ENCODE measurements at places on chromosomes 3 and 15. TPM values are rescaled to one million over a fixed set of nuclear protein-coding genes. Genes with fewer than 3 reads are reported as not detected.

DNA sequence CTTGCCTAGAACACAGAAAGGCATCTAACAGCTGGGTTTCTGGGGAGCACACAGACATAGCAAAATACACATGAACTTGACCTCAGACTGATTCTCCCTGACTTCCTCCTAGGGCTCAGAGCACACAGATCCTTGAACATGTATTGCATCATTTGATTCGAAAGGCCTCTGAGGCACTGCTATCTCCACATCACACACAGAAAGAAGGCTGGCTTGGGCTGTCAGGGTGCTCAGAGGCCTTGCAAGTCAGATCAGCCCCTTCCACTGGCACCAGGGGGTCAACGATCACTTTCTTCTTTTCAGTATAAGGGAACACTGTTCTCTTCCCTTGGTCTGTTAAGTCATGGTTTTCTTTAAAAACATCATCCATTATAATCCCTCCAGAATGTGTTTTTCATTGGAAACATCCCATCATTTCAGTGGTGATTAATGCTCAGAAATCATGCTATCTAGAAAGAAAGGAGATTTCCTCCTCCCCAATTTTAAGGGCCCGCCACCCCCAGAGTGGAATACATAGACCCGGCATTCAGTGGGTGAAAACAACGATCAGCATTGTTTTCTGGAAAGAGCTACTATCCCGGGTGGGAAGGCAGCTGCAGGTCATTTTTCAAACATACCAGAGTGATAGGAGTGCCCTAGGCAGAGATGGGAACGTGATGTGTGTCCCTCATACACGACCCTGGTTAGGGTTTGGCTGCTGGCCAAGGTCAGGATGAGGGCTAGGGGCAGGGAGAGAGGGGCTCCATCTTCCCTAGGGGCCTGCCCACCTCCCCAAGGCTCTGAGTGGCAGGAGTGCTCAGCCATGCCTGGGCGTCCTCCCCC, 253.3 kb upstream of the LYSMD4 start:
- no peak overlapping the region for H3K4me3 ChIP-seq
- no peaks in the 10 kb centered on the region for H3K36me3 ChIP-seq
- no peaks in the 10 kb centered on the region for H3K4me1 ChIP-seq
- no peak for DNase-seq
- H3K27ac ChIP-seq, result no peak overlapping the region

GRCh38 chr3:171373711-171374110, 86.5 kb downstream of the TNIK start:
- peaks cover 4% of the 10 kb centered on the region for H3K4me1 ChIP-seq
- DNase-seq, result no peak
- H3K27ac ChIP-seq, result no peak overlapping the region
- H3K27me3 ChIP-seq, result no peaks in the 10 kb centered on the region
- H3K36me3 ChIP-seq, result peaks cover 13% of the 10 kb centered on the region
- no peak overlapping the region for H3K4me3 ChIP-seq

DNA sequence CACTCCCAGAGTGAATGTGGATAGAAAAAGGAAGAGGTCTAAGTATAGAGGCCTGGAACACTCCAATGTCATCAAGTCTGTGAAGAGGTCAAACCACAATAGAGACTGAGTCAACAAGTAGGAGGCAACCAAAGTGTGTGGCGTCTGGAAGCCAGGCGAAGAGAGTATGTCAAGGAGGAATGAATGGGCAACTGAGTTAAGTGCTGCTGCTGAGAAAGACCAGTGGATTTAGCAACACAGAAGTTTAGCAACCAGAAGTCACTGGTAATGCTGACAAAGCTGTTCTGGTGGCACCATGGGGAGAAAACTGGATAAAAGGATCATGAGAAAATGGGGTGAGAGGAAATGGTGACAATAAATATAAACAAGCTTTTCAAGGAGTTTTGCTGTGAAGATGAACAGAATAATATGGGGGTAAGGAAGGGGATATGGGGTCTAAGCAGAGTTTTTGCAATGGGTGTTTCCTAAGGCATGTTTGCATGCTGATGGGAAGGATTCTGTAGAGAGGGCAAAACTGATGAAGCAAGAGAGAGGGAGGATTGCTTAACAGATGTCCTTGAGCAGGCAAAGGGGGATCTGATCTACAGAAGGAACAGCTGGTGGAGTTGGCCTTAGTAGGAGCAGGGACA, 38.4 kb downstream of the PCOLCE2 start:
- H3K36me3 ChIP-seq, result no peaks in the 10 kb centered on the region
- H3K4me1 ChIP-seq, result no peaks in the 10 kb centered on the region
- H3K27ac ChIP-seq, result no peak overlapping the region
- no peak overlapping the region for H3K4me3 ChIP-seq
- no peak for DNase-seq
- H3K27me3 ChIP-seq, result peaks cover 4% of the 10 kb centered on the region

DNA sequence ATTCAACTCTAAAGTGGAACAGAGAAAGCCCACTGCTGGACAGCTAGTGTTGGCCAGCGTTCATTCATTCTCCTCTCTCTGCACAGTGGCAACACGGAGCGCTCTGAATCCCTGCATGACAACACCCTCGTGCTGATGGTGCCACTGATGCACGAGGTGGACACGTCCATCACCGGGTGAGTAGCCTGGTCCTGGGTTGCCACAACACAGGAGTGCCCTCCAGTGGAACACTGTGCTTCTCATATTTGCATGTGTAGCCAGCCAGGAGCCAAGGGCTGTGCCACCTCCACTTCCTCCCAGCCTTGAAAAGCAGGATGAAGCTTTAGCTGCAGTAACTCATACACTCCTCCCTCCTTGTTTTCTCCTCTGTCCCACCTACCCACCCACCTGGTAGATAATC, 120.0 kb upstream of the CTDSPL start:
- DNase-seq, result no peak
- H3K4me1 ChIP-seq, result peaks cover 2% of the 10 kb centered on the region
- no peak overlapping the region for H3K4me3 ChIP-seq
- no peaks in the 10 kb centered on the region for H3K36me3 ChIP-seq
- no peak overlapping the region for H3K27ac ChIP-seq
- peaks cover 28% of the 10 kb centered on the region for H3K27me3 ChIP-seq

DNA sequence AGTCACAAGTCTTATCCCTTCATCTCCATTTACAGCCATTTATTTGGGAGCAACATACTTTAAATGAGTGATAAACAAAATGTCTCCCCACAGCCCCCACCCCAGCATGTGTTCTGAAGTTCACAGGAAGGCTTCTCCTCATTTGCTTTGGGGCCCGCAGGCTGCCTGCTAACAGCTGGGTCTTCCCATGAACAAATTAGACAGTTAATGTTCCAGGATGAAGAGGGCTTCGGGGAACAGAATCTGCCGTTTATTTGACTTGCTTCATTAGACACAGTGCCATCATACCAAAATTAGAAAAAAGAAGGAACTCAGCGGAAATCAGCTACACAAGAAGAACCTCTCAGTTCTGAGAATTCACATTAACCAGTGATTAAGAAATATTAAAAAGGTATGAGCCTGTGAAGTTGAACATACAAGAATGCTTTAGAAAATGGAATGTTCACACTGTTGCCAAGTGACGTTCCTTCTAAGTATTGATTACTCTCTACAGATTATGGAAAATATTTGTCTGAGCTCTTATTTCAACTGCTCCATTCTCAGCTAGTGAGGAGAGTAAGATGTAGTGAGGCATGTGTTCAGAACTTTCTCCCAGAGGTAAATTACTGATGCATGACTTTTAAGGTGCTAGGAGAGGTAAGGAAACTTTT, 107.5 kb upstream of the THBS1 start:
- no peak overlapping the region for H3K27ac ChIP-seq
- DNase-seq, result no peak
- H3K27me3 ChIP-seq, result no peaks in the 10 kb centered on the region
- H3K4me3 ChIP-seq, result no peak overlapping the region

DNA sequence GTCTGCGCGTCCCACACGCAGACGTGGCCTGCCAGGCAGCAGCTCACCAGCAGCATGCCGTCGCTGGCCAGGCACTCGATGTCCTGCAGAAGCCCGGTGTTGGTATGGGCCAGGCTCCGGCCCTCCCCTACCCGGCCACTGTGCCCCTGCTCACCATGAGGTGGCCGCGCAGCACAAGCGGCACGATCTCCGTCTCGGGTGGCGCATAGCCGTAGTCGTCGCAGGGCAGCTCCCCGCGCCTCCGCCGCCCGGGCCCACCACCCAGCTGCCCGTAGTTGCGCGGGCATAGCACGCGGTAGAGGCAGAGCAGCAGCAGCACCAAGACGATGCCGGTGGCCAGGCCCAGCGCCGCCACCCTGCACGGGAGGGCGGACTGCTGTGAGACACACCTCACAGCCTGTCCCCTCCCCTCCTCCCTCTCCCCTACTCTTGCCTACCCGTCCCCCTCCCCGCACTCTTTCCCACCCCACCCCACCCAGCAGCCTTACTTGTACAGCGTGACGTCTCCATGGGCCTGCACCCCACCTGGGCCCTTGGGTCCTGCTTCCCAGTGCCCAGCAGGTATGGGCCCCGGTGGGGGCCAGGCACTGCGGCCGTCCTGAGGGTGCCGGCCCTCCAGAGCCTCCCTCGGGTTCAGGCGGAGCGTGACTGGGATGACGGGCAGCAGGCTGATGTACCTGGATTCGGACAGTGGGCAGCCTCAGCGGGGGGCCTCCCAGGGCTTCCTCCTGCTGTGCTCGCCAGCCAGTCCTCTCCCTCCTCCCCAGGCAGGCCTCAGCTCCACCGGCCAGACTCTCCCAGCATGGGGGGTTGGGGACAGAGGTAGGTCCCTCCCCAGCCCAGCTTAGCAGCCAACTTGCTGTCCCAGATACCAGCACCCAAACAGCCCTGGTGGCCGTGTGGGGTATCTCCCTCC, 37.6 kb downstream of the PTPN23 start:
- no peak for DNase-seq
- H3K27ac ChIP-seq, result no peak overlapping the region
- peaks cover 14% of the 10 kb centered on the region for H3K4me1 ChIP-seq

GRCh38 chr3:183008800-183009199, 28.5 kb upstream of the DCUN1D1 start:
- DNase-seq, result no peak
- H3K27ac ChIP-seq, result no peak overlapping the region
- no peaks in the 10 kb centered on the region for H3K4me1 ChIP-seq
- H3K27me3 ChIP-seq, result no peaks in the 10 kb centered on the region
- H3K36me3 ChIP-seq, result peaks cover 3% of the 10 kb centered on the region

DNA sequence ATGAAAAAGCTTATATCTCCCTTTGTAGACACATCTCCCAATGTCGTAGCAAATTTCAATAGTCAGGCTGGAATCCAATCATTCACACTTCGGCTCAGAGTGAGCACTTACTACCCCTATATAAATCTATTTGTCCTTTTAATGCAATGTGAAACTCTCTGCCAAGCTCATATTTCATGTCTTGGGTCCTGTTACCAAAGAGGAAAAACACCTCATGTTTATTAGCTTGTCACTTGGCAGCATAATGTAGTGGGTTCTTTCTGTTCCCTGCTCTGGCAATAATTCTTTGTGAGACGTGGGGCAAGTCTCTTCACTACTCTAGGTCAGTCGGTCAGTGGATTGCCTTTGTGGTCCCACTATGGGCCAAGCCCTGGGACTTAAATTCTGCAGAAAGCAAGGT, 107.1 kb downstream of the SRGAP3 start:
- DNase-seq, result no peak
- H3K4me1 ChIP-seq, result peaks cover 7% of the 10 kb centered on the region
- no peak overlapping the region for H3K27ac ChIP-seq
- no peak overlapping the region for H3K4me3 ChIP-seq
- peaks cover 40% of the 10 kb centered on the region for H3K27me3 ChIP-seq
- H3K36me3 ChIP-seq, result peaks cover 7% of the 10 kb centered on the region

DNA sequence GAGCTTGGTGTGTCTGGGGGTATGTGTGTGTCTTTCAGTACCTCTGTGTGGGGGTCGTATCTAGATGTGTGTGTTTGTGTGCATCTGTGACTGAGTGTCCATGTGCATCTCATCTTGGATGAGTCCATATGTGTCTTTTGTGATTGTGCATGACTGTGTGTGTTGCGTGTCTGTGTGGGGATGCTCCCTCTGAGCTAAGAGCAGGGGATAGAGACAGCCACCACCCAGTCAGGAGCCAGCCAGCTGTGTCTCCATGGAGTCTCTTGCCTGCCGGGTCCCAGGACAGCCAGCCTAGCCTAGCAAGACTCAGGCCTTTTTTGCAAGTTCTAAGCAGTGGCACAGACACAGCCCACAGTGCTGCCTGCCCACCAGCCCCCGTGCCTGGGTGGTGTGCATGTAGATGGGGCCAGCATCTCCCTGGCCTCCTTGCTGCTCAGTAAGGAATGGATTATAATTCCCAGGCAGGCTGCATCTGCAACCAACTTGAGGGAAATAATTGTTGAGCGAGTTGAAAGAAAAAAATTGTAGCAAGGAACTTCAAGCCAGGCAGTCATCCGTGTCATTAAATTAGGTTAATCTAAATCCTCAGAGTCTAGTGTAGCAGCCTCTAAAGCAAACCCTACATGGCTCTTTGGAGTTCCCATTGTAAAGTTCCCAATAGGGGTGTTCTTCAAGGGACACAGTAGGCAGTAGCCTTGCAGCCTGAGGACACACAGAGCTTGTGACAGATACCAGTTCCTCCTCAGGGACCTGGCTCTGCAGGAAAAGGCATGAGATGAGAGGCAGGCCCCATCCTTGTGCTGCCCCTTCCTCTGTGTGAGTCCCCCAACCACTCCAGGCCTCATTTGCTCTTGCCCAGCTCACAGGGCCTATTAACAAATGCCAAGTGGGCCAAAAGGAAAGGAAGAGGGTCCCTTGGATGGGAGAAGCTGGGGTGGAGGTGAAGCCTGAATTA, 35.9 kb upstream of the MRPS22 start:
- peaks cover under 1% of the 10 kb centered on the region for H3K4me1 ChIP-seq
- no peak overlapping the region for H3K27ac ChIP-seq
- peaks cover 4% of the 10 kb centered on the region for H3K27me3 ChIP-seq
- no peak for DNase-seq
- H3K36me3 ChIP-seq, result no peaks in the 10 kb centered on the region

The OXTR gene
- total RNA-seq, result 0.45 TPM

The GOLGA8S gene
- 1.2 TPM for total RNA-seq

The THAP10 gene
- total RNA-seq, result not detected

The ISL2 gene
- total RNA-seq, result not detected

The SPRED1 gene
- 1.2 TPM for total RNA-seq

The CHL1 gene
- total RNA-seq, result not detected
